ENCODE measurements at places on chromosomes 3 and 15.

DNA sequence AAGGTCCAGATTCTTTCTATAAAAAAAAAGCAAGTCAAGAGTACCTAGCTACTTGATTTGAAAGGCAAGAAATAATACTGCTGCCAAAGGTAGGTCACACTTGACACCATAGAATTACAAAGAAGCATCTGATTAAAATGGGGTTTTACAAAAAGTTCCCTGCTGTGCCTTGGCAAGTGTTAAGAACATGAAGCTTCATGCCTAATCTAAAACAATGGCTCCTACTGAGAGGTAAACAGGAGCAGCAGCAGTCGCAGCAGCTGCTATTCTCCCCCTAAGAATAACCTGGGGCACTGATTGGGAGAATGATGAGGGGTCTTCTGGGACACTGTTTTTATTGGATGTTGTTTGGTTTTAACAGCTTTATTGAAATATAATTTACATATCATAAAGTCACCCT lies 14.1 kb downstream of the UBP1 start:
- DNase-seq, result no peak

DNA sequence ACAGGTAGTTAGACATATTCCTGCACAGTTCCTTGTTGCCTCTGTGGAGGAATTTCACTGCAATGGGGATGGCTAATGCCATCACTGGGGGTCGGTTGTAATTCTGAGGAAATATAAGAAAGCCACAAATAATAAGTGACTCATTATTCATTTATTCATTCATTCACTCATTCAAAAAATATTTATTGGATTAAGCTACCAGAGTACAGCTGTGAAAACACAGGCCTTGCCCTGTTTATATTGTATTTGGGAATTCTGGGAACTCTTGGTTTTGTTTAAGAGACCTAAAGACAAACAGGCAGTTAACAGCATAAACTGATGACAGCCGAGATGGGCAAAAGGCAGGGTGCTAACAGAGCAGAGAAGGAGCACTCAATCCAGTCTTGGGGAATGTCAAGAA lies 23.6 kb downstream of the PTX3 start:
- no peak for DNase-seq

DNA sequence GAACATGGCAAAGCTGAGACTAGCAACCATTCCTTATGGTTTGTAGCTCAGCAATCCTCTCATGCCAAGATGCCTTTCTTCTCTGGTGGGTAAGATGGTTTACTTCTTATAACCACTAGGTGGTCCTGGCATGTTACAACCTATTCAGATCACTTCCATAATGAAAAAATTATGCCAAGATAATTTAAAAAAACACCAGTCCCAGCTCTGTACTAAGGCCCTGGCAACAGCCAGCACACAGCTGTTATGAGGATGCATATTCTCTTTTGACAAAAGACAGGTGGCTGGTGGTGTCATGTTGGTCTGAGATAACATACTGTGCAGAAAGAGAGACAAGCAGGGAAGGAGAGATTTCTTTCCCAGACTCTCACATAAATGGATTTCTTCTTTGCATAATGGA lies 65.7 kb upstream of the FRMD4B start:
- DNase-seq, result no peak

DNA sequence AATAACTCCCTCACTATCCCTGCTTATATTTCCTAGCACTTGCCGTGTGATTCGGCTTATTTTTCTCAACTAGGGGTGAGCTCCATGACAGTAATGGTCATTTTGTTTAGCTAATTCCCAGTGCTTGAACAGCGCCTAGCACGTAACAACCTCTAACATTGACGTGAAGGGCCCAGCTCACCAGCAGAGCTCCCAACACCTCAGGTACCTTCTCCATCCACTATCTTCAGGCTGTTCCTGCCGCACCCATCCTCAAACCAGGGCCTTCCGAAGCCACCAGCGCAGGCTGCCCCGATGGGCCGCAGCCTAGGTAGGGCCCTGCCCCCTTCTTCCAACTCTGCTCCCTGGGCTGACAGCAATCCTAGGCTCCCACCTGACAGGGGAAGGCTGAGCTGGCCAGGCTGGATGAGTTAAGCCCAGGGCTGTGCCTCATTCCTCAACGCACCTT lies 751 bp upstream of the RPS17 start:
- no peak for DNase-seq

- no peak for DNase-seq
Measured at GRCh38 chr3:128294999-128295468, 141.8 kb downstream of the EEFSEC start.

DNA sequence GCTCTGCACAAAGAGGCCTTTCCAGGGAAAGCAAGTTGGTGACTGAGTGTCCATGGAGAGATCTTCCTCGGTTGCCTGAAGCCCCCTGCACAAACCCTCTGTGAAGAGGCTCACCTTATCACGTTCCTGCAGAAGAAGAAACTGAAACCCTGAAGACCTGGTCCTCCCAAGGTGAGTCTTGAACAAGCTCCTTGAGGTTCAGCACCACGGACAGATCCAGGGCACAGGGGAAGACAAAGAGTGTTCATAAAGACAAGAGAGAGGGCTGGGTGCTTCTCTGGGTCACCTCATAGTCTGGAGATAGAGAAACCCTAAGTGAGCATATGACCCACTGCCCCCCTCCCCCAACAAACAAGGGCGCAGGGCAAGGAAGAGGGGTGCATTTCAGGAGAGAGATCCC lies 21.7 kb upstream of the TBC1D21 start:
- peak; percentile 6 for DNase-seq

DNA sequence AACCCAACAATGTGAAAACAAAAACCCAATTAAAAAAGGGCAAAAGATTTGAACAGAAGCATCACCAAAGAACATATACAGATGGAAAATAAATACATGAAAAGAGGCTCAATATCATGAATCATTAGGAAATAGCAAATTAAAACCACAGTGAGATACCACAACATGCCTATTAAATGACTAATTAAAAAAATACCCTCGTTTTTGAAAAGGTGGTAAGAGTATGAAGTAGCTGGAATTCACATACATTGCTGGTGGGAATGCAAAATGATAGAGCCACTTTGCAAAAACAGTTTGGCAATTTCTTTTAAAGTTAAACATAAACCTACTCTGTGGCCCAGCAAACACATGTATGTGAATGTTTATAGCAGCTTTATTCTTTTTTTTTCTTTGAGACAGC lies 75.8 kb downstream of the B3GNT5 start:
- no peak for DNase-seq

- no peak for DNase-seq
Measured at GRCh38 chr15:31001702-31002101, 10.3 kb upstream of the MTMR10 start.

DNA sequence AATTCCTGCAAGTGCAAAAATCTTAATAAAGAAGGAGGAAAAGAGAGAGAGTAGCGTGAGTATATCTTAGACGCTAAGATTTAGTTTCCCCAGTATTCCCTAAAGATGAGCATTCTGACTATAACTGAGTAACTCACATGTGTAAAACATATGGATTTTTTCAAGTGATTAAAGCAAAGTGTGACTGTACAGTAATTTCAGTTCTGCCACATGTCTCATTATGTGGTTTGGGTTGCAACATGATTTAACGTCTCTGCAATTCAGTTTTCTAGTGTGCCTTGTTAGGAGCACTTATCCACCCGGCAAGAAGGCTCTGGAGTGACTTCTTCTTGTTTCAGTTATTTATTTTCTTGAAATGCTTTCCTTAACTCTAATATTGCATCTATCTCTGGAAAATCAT lies 514.1 kb downstream of the ROBO1 start:
- no peak for DNase-seq

DNA sequence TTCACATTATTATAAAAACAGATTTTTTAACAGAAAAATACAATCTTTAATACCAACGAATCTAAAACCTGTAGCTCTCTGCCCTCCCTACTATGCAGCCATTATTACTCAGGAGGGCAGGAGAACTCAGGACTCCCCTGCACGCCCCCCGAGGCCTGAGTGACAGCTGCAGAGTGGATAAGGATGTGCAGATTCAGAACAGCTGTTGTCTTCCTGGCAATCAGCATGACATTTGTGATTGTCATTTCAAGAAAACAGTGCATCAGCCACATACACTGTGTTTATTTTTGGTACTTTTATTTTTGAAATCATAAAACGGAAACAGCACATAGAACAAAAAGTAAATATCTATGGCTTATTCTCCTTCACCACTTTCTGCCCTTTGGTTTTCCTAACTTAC lies 450.8 kb downstream of the OCA2 start:
- no peak for DNase-seq

- DNase-seq, result no peak
Measured at GRCh38 chr3:161163297-161163696, 57.8 kb upstream of the NMD3 start.
